ENCODE measurements at places on chromosomes 4 and X.

DNA sequence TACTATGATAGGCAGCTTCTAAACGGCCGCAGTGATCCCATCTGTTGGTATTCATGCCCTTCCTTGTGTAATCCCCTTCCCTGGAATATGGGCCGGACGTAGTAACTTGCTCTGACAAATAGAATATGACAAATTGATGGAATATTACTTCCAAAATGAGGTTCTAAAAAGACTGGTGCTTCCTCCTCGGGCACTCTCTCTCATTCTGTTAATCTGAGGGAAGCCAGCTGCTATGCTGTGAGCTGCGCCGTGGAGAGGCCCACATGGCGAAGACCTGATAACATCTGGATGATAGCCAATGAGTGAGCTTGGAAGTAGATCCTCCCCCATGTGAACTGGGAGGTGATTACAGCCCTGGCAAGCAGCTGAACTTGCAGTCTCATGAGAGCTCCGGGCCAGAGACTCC is 27.2 kb upstream of the SLC25A4 start:
- DNase-seq = no peak

DNA sequence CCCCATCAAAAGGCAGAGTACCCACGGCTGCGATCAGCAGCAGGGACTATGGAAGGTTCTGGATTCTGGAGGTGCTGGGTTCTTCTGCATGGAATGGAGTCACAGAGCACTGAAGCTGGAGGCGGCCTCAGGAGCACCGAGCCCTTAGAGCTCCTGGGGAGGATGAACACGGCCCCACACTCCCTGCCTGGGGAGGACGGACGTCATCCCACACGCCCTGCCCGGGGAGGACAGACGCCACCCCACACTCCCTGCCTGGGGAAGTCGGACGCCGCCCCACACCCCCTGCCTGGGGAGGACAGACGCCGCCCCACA is 9.9 kb downstream of the LRPAP1 start:
- no peak for DNase-seq

GRCh38 chr4:2742823-2743517 is 13.2 kb downstream of the TNIP2 start:
- no peak for DNase-seq

DNA sequence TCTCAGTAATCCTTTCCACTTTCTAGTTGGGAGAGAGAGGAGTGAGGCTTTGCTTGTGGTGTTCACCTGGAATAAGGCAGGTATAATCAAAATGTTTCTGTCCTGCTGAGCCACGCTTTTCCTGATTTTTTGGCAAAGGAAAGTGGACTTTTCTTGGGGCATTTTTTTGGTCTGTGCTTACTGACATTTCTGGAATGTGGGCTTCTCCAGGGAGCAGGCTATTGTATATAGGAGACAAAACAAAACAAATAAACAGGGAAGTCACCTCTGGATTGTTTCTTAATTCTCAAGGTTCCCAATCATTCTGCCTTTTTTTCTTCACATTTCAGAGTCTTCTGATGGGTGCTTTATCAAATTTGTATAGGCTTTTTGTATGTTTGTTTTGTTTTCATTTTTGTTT is 25.7 kb upstream of the RP2 start:
- DNase-seq = no peak

DNA sequence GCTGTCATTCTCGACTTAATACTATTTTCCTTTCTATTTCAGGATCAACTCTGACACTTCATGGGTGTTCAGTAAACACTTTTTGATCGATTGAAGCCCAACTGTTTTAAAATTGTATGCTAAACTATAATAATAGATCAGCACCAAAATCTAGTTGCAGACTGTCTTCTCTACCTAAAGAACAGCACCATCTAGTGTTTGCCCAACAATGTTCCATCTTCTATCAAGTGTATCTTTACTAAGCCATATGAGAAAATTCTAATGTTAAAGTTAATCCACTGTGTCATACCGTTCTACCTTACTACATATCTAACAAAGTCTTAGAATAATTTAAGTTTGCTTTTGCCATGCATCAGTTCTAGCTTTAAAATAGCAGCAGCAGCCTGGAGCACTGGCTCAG is 113.0 kb upstream of the PRDX4 start:
- no peak for DNase-seq

DNA sequence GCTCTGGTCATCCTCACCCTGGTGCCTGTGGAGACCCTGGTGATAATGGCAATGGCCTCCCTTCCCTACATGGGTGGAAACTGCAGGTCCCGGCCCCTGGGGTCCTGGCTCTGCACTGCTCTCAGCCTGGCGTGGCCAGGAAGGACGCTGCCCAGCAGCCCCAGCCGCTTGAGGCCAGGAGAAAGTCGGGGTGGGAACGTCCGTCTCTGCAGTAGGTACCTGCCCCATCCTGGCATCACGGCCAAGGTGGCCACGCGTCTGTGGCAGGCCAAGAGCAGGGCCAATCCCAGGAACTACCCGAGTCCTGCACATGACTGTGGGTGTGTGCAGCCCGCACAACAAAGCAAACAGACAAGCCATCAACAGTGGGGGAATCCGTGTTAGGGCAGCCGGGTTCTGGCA is 33.8 kb downstream of the FGFRL1 start:
- no peak for DNase-seq

- DNase-seq = no peak
Measured at GRCh38 chr4:120053911-120054310, 12.7 kb downstream of the MAD2L1 start.

- DNase-seq = no peak
Measured at GRCh38 chrX:2547736-2548135, 47.0 kb upstream of the DHRSX start.

DNA sequence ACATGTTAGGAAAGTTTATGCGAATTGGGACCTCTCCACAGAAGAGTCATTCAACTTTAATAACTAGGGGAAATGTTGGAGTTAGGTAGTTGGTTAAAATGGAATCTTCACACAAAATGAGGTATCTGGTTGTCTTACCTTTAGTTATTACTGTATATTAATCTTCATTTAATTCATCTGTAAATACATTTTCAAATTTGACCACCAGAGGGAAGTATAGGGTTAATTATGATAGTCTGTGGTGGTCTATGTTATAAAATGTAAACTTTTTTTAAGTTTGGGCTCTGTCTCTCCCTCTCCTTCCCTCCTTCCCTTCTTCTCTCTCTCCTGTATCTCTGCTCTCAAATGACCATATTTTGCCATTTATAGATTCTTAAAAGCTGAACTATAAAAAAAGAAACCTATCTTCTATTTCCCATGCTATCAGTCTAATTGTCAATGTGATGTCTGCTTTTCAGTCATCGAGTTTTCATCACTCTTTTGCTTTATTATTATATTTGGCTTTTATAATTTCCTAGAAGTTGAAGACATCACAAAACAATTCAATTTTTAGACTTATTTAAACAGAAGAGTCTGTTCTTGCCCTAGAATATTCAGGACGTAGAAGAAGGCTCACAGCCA is 49.8 kb downstream of the TMEM144 start:
- DNase-seq = no peak

- DNase-seq = no peak
Measured at GRCh38 chr4:6520051-6520636, 47.7 kb upstream of the PPP2R2C start.

GRCh38 chr4:176529574-176529973 is 209.8 kb downstream of the SPCS3 start:
- DNase-seq = no peak

GRCh38 chrX:16162391-16162790 is 4.9 kb upstream of the MAGEB17 start:
- no peak for DNase-seq

DNA sequence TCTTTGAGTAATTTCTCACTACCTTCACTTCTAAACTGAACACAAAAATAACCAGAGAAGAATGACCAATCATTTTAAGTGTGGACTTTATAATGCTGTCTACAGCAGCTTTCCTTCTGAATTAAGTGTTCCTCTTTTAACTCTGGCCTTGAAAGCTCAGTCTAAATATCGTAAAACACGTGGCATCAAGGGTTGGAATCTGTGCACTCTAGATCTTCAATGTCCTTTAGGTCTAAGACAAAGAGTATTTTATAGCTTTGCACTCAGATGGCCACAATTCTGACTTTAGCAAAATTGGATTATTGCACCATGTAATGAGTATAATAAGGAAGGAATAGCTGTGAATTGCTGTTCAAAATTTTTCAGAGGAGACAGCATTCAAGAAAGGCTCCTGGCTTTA is 197.1 kb upstream of the UGT8 start:
- no peak for DNase-seq

- no peak for DNase-seq
Measured at GRCh38 chr4:74768857-74769525, 25.3 kb downstream of the BTC start.

- no peak for DNase-seq
Measured at GRCh38 chr4:21327976-21328700, 620.4 kb downstream of the KCNIP4 start.

- peak; percentile 23 for DNase-seq
Measured at GRCh38 chrX:41377624-41378023, 43.7 kb downstream of the DDX3X start.

DNA sequence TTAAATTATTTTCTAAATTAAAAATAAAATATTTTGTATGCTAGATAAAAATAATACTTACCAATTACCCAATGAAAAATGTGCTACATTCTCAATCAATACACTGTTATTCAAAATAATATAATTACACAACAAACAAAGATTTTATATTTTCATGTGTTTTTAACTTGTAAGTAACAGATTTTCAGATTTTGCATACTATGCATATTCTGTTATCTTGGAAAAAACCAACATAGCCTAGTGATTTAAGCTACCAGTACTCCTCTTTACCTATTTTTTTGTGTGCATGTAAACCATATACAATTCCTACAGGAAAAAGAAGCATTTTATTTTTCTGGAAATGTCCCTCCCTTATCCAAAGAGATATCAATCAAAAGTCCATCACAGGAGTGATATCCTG is 10.0 kb upstream of the GNRHR start:
- DNase-seq = no peak

GRCh38 chr4:128916832-128917231 is 107.3 kb downstream of the JADE1 start:
- no peak for DNase-seq

- DNase-seq = no peak
Measured at GRCh38 chr4:141216002-141216761, 4.5 kb upstream of the ZNF330 start.

DNA sequence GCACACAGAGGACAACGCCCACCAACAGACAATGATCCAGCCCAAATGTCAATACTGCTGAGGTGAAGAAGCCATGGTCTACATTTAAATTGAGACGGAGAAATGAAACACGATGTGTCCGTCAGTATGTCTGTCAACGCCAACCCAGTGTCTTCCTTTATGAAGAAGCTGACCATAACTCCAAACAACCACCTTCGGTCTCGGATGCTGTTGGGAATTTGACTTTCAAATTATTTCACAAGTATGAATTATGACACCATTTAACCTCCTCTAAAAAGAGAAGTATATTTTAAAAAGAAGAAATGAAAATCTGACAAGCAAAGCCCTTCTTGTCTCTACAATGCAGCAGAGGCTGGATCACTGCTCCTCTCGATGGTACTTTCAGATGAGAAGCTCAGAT is 123.7 kb upstream of the MAP3K15 start:
- DNase-seq = no peak

DNA sequence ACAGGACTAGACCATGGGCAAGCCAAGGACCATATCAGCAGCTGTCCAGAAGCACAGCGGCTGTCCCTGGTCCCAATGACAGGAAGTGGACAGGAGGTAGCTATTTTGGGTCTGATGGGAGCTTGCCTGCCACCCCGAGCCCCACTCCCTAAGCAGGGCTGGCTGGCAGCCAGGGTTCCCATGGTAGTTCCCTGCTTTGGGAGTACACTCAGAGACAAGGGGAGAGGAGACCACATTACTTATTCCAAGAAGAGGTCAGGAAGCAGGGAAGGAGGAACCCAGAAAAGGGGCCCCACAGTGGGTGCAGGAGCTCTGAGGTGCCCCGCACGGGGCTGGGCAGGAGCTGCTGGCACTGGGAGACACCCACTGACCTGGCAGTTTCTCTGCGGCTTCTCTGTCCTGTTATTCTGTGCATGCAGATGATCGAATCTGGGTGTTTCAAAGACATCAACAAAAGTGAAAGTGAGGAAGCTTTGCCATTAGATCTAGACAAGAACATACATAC is 36.3 kb downstream of the HTT-AS start:
- DNase-seq = no peak
